ENCODE measurements at places on chromosomes 2 and 18.

DNA sequence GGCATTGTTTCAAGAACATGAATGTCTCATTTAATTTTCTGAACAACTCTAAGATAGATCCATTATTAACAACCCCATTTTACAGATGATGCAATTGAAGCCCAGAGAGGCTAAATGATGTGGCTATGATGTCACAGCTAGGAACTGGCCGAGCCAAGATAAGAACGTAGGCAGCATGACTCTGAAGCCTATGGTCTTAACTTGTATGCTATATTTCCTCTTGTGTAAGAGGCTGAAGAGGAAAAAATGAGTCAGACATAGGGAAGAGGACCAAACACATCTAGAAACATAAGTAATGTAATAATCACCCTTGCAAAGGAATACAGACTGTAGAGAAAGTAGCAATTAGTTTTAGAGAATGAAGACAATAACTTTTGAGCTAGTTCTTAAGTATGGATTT lies 416.8 kb downstream of the FIGN start:
- DNase-seq = no peak

GRCh38 chr2:20507166-20507692 lies 60.4 kb downstream of the RHOB start:
- no peak for DNase-seq

DNA sequence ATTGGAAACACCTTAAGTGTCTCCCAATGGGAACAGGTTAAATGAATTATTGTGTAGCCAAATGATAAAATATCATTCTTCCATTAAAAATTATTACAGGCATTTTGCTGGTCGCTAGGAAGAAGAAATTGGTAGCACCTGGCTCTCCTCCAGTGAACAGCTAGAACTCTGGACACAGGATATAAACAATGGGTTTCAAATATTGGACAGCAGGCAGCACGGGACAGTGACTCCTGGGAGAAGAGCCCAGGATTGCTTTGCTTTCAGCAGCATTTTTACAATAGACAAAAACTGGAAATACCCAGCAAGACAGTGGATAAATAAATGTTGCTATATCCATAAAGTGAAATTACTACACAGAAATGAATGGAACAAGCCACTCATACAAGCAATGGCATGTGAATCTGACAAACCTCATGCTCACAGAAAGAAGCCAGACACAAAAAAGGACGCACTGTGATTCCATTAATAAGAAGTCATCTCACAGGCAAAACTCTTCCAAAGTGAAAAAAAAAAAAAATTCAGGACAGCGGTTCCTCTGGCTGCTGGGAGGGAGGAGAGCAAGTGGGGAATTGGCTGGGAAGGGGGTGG lies 50.5 kb downstream of the LAMA1 start:
- no peak for DNase-seq

DNA sequence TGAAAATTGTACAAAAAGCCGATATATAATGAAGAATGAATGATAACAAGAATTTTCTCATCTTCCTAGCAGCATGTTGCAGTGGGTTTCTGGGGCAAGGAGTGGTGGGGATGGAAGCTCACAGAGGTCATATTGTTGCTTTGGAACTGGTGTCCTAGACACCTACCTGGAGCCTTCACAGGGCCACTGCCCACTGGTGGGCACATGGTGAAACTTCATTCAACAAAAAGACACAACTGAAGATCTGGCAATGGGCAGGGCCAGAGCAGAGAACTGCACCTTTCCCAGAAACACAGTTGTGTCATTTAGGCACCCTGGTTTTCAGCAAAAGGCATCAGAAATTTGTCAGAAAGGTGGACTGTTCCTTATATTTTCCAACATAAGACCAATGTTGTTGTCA lies 115.3 kb downstream of the FHOD3 start:
- DNase-seq = no peak

DNA sequence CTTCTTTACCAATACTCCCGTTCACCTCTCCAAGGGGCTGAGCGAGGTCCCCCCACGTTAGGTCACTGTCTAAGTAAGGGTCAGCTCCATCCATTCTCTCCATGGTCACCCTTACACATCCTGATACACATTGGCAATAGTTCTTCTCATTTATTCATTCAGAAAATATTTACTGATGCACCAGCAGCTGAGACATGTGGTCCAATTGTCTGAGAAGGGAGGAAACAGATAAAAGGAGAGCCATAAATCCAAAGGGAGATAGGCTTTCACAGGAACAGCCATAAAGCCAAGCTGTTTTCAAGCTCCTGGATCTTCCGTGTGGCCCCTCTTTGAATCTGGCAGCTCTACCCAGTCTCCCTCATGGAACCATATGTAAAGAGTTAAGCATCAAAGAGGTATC lies 121.2 kb downstream of the TXNL1 start:
- no peak for DNase-seq

DNA sequence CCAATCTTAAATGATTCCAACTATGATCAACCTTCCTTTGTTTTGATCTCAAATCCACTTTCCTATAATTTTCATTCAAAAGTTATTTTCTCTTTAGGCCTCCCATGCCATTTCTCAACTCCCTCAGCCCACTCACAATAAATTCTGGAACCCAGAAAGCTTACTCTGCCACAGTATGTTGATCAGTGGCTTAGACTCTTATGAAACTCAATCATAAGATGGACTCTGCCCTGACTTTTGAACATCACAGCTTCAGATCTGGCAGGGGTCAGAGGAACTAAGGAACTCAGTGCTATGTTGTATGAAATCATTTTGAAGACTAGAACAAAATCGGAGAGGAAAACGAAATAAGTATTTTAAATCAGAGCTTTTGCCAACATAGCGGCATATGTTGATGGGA lies 59.8 kb upstream of the LGALSL start:
- no peak for DNase-seq

GRCh38 chr18:39494211-39494896 lies 1928.8 kb upstream of the CELF4 start:
- no peak for DNase-seq

DNA sequence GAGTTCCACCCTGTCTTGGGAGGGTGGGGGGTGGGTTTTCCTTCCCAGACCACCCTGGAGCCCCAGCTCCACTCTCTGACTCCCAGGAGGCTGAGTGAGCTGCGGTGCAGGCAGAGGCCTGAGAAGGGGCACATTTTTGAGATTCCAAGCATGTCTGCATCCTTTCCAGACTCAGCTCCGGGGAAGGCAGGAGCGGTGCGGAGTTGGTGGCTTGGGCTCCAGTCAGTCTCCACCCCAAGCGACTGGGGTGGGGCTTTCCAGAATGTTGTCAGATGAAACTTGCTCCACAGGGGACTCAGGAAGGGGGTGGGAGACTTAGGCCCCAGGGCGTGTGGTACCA lies 44.2 kb upstream of the HS6ST1 start:
- no peak for DNase-seq

DNA sequence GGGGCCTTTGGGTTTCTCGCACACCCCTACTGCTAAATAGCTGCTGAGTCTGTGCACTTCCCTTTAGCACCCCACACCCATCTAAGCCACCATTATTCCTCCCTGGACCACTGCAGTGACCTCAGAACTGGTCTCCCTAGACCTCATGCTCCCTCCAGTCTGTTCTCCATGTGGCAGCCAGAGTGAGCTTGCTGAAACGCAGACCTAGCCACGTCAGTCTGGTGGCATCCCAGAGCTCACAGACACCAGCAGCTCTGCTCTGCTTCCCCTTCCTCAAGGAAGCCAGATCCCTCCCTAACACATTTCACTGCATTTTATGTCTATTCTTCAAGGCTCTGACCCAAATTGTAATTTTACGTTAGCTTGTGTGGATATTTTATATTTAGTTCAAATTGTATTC lies 144.4 kb downstream of the DYSF start:
- no peak for DNase-seq

GRCh38 chr2:239550357-239550756 lies 149.5 kb upstream of the HDAC4 start:
- DNase-seq = no peak

DNA sequence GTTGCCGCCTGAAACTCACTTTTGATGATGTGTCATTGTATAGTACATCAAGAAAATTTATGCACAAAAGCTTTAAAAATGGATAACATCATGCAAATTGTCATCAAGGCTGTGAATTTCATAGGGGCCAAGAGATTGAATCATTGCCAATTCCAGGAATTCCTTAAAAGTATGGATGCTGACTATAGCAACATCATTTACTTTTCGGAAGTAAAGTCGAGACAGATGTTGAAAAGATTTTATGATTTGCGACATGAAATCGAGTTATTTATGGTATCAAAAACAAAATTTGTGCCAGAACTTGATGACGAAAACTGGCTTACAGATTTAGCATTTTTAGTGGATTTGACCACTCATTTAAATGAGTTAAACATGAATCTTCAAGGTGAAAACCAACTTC lies 56.3 kb downstream of the ASB1 start:
- no peak for DNase-seq

- no peak for DNase-seq
Measured at GRCh38 chr2:17106418-17106817, 411.8 kb downstream of the RAD51AP2 start.

GRCh38 chr2:17030047-17030446 lies 364.4 kb upstream of the CYRIA start:
- DNase-seq = no peak

- DNase-seq = no peak
Measured at GRCh38 chr2:2845806-2846315, 514.8 kb upstream of the MYT1L start.

DNA sequence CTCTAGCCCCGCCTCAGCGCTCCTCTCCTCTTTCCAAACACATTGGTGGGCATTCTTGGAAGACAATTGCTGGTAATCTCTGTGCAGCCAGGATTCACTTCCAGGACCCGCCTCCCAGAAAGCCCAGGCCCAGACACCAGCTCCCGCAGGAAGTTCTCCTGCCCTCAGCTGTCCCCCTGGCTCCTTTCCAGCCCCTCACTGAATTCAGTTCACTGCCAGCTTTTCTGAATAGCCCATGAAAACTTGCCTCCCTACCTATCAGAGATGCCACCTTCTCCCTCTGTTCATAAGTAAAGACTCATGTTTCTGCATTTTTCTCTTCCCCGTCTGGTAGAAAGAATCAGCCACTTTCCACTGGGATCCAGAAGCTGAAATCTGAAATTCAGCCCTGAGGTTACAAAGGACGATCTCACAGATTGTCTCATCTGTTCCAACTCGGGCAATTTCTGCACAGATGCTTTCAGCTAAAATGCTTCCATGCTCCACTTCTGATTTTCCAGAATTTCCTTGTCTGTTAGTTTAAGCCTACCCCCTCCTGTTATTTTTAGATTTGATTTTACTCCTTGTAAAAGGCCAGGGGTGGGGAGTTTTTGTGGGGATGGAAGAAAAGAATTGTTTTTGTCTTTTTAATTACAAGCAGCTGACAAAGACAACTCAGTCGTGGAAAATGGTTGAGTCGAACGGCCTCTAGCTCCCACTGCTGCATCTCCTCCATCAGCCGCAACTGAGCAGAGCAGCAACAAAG lies 98.1 kb downstream of the SP3 start:
- no peak for DNase-seq

DNA sequence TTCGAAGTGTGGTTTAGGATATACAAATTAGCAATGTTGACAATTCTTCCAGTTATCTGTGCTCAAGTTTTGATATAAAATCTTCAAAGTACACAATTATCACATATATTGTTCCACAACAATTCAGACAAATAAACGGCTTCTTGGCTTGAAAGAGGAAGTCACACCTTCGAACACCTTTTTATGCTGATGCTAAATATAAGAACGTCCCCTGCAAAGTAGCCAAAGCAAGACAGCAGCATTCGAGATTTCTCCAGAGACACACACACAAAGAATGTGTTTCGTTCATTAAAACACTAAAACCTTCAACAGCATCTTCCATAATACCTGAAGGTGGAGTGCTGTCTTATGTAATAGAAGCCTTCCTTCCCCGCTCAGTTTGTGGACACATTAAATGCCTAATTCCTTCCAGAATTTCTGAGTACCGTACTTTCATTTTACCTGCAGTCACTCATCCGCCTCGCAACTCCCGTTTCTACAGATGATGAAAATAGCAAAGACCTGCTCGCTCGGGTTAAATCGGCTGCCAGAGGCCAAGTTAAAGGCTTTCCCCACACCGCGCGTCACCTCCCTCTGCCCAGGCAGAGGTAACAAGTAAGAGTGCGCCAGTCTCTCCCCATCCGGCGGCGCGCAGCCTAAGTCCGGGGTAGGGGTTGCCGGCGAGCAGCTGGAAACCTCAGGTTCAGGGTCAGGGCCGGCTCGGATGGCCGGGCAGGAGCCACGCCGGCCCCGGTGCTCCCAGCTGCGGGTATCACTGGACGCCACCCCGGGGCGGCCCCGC lies 847 bp downstream of the SERPINE2 start:
- no peak for DNase-seq

- DNase-seq = no peak
Measured at GRCh38 chr2:10372203-10372861, 69.6 kb downstream of the HPCAL1 start.

DNA sequence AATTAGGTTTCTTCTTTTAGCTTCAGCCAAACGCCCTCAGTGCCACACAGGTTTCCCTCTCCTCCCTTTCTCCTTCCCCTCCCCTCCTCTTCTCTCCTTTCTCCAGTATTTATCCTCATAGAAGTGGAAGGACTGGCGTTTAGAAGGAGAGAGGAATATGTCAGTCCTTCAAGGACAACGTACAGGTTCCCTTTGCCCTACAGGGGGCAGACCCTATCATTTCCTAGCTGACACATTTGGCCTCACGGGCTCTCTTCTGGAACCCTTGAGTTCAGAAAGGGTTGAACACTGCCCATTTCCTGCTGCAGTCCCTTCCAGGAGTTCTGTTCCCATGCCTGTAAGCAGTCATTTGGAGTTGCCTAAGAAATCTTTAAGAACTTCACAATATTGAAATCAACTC lies 46.1 kb downstream of the CDCA7 start:
- no peak for DNase-seq

DNA sequence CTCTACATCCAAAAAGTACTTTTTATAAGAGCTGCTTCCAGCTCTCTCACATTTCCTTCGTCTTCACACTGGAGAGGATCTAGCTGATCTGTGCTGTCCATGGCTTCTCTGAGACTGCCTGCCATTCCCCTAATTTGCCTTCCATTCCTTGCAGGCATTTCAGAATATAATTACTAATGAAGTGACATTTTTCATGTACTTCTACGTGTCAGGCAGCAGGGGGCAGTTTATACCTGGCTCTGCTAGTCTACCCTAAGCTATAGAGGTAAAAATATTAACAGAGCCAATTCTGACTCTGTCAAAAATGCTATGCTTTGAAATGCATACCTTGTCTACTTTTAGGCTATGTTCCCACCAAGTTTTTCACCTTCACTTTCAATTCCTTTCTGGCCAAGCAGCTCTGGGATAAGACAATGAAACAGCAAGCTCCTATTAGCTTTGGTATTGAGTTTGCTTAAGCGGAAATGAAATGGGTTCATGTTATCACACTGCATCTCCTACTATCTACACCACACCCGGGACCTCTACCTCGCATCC lies 81.9 kb downstream of the MEP1B start:
- DNase-seq = no peak

GRCh38 chr2:45786836-45787357 lies 135.4 kb downstream of the PRKCE start:
- DNase-seq = no peak

- DNase-seq = no peak
Measured at GRCh38 chr2:20291846-20292408, 58.7 kb downstream of the PUM2 start.

- no peak for DNase-seq
Measured at GRCh38 chr2:99821984-99822383, 320.4 kb downstream of the AFF3 start.

- no peak for DNase-seq
Measured at GRCh38 chr2:231933916-231934401, 7.8 kb upstream of the NPPC start.

Data from CD4-positive, alpha-beta T cell treated with Interleukin-15 for 4 hours (primary cell).